ENCODE measurements at places on chromosomes 3 and 15. TPM values are rescaled to one million over a fixed set of nuclear protein-coding genes. Genes with fewer than 3 reads are reported as not detected.

DNA sequence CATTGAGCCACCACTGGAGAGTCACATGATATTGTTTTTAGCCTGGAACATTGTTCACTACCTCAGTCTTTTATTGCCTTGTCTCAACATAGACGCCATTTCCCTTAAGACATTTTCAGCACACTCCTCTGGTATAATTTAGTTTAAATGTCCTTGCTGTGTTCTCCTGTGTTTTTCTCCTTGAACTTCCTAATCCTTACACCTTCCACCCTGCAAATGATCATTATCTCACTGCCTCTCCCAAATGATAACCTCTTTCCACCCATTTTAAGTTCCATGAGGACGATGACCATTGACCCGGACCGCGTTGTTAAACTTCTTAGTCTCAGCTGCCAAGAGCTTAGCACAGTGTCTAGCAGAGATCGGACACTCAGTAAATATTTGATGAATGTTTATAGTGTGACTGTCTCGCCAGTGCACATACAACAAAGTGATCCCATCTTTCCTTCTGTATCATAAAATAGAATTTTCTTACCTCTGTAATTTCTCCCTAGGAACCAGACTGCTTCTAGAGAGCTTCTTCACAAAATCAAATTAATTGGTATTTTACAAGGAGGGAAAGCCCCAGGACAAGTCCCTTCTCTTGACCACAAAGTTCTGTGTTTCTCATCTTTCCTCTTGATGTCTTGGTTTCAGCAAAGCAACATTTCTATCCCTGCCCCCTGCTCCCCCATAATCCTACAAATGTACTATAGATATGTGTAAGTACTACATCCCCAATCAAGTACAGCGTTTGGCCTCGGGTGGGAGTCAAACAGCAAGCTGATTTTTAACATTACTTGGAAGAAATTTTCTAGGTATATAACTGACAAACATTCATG, 429.6 kb downstream of the LPP start:
- DNase-seq = peak; percentile 52

DNA sequence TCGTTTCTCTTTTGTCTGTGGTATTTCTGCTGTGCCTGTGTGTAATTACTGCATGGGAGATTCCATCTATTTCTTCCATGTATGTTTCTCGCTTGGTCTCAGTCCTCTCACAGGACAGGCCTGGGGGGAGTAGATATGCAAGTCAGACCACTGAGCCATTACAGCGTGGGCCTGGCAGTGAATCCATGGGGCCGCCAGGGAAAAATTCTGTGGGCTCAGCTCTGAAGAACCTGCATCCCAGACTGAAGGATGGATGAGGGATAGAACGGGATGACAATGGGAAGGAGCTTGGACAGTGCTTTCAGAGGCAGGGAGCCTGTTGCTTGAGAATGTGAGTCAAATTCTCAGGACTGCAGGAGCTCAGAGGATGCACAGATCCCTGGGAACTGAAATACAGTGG, 24.8 kb downstream of the GRAMD2A start:
- DNase-seq = no peak

DNA sequence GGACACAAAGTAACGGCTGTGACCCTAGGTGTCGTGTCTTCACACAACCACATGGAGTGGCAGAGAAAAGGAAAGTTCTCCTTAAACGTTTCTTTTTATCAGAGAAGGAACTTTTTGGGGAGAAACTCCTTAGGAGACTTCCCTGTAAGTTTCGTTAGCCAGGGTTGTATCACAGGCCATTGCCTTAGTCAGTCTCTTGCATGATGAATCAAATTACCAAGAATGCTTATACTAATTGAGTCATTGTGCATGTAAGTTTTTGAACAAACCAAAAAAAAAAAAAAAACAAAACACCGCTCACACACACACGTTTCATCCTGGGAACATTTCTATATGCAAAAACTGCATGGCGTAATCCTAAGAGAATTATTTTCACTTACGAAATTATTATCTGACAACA, 150.4 kb upstream of the SATB1 start:
- DNase-seq = no peak

- DNase-seq = no peak
Measured at GRCh38 chr3:159721324-159721723, 267.3 kb upstream of the IL12A start.

DNA sequence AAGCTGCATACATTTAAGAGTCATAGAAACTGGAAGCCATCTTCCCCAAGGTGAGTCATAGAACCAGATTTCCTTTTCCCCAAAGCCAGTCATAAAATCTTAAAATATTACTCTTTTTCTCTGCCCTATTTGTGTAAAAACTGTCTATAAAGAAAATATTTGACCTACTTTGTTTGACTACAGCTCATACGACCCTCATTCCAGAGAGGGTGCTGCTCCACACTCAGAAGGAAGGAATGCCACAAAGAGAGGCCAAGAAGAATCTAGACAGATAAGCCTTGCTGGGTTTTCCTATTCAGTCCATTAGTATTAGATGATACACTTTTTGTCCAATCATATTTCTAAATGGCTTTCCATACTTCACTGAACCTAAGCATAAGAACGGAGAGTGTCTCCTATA, 671.6 kb upstream of the SGO1 start:
- DNase-seq = no peak

DNA sequence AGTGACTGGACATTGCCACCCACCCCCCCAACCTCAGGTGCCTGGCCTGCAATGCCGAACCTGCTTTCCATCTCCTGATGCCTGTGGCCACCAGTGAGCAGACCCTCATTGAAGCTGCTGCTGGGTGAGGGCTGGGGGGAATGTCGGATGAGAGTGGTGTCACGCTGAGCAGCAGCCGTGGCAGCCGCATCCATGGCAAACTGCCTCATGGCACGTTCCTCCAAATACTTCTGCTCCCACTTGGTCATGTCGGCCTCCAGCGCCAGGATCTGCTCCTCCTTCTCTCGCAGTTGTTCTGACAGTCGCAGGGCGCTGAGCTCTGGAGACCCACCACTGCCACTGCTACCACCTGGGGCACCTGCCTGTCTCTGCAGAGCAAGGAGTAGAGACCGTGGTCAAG, 14.2 kb downstream of the AMOTL2 start:
- peak; percentile 22 for DNase-seq

- no peak for DNase-seq
Measured at GRCh38 chr3:18258492-18258891, 166.6 kb downstream of the SATB1 start.

- no peak for DNase-seq
Measured at GRCh38 chr15:101228313-101228712, 23.5 kb downstream of the CHSY1 start.

DNA sequence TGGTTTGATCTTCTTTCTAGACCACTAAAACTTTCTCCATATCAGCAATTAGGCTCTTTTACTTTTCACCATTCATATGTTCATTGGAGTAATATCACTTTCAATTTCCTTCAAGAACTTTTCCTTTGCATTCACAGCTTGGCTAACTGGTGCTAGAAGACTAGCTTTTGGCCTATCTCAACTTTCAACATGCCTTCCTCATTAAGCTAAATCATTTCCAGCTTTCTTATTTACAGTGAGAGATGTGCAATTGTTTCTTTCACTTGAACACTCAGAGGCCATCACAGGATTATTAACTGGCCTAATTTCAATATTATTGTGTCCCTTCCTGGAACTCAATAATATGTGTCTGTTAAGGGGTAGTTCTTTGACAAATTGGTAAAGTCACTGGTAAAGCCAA, 42.8 kb upstream of the PLOD2 start:
- DNase-seq = no peak

Gene LRRC31
- total RNA-seq = 38.5 TPM

DNA sequence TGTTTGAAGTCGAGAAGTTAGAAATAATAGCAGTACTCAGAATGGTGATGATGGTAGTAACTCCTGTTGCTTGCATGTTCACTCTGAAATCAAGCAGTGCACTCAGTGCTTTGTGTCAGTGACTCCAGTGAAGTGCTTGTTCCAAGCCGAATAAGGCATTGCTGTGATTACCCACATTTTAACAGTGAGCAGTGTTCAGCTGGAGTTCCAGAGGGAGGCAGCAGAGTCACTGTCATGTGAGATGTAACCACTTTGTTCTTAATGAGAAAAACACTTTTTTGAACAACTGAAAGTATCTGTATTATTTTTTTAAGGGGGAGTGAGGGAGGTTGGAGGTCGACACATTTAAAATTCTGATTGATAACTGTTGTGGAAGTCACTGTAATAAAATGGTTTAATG, 3.7 kb downstream of the MDFIC2 start:
- no peak for DNase-seq

- DNase-seq = no peak
Measured at GRCh38 chr3:147361454-147362420, 44.6 kb downstream of the ZIC4 start.

Data from left colon (tissue), 2 donors.